ENCODE measurements at places on chromosomes 3 and 15.

DNA sequence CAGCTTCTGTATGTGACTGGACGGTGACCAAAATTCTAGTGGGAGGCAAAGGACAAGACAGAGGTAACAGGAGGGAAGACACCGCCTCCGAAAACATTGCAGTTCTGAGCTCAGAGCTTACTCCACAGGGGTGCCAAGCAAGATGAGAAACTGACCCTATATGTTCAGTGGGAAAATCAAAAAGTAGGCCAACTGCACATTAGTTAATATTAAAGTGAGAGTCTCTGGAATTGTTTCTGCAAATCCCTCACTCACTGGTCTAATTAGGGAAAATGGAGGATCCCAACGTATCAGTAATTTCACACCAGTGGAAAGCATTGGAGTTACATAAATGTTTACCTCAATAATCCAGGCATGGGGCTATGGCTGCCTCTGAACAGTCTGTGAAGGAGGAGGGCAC lies 313.3 kb upstream of the KCNH8 start:
- DNase-seq = no peak

GRCh38 chr3:12959838-12960378 lies 113.3 kb downstream of the IQSEC1 start:
- no peak for DNase-seq

DNA sequence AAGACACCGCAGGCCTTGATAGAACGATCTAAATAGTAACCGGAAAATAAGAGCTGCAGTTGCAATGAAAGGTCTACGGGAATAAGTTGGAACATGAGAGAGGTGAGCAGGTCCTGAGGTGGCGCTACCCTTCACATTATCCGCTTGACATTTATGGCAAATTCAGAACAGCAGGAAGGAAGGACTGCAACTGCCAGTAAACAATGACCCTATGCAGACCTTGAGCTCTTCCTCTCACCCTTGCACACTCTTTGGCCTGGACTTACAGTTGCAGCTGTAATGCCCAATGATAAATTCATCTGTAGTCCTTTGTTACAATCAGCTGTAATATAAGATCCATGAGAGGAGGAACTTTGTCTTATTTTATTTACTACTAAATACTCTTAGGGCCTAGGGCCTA lies 32.3 kb upstream of the TRIM59 start:
- no peak for DNase-seq

DNA sequence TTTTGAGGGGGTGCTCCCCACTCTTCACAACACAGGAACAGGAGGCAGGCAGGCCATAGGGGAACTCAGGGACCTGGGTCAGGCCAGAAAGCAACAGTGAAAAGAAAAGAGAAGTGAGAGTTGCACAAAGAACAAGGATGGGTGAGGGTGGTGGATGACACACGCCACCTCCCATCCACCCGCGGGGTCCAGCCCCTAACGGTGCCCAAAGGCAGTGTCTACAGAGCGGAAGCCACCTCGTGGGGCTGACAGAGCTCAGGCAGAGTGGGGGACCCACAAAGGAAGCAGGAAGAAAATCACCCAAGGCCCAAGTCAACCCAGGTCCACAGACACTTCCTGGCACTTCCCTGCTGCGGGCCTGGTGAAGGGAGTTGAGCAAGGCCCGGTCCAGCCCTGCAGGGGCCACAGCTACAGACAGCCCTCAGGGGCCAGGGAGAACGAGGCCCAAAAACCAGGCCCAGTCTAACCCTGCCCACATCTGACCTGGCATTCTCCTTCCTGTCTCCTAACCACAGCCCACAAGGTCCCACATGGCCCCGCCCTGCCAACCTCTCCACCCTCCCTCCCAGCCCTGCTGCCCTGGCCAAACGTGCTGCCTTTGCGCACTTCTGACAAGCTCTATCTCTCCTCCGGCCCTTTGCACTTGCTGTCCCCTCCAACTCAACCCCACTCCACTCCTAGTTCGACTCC lies 5.9 kb downstream of the NUP210 start:
- peak; percentile 49 for DNase-seq

DNA sequence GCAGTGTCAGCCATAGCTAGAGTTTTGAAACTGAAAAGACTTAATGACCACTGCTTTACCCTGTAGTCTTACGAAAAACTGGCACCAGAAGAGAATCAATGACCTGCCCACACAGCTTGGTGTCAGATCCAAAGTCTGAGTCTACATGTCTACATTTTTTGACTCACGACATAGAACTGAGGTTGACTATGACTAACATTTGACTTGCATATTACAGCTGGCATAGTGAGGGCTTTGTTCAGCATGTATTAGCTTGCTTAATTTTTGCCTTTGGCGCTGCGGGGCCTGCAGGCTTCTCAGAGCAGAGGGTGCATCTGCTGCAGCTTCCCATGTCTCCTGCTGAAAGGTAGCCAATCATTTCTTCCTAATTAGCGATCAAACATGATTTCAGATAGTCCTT lies 167.0 kb downstream of the EBLN2 start:
- no peak for DNase-seq

DNA sequence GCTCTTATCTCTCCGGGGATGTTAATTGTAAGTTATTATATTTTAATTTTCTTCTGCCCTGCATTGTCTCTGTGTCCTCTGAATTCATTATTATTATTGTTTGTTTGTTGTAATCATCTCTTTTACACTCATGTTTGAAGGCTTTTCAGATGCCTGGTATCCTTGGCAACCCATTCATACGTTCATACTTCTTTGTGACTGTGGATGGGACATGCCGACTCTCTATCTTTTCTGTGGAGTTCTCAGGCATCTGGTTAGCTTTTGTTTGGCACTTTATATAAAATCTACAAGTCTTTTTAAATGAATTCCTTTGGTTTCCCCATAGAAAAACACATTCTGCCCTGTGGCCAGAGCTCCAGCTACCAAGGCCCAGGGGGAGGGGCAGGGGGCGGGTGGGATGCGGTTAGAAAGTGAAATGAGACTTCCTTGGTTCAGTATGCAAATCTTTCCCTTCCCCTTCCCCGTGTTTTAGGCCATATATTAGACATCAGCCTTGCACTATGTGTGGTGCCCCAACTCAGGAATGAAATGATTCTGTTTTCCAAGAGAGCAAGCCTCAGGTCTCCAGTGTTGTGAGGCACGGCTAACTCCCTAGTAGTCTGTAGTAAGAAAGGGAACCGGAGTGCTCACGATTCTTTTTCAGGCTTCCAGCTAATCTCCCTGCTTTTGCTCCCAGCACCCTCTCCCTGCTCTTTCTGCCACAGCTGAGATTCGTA lies 79.2 kb downstream of the SST start:
- DNase-seq = no peak

- DNase-seq = peak; percentile 39
Measured at GRCh38 chr15:65887565-65887964, 18.3 kb downstream of the RAB11A start.

DNA sequence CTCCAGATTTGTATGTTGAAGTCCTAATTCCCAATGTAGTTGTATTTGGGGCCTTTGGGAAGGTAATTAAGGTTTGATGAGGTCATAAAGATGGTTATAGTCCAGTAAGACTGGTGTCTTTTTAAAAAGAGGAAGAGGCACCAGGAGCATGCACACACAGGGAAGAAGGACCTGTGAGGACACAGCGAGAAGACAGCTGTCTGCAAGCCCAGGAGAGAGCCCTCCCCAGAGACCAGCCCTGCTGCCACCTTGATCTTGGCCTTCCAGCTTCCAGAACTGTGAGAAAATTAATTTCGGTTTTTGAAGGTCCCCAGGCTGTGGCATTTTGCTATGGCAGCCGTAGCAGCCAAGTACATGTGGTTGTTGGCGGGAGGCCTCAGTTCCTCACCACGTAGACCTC lies 32.8 kb upstream of the TSEN2 start:
- DNase-seq = no peak

DNA sequence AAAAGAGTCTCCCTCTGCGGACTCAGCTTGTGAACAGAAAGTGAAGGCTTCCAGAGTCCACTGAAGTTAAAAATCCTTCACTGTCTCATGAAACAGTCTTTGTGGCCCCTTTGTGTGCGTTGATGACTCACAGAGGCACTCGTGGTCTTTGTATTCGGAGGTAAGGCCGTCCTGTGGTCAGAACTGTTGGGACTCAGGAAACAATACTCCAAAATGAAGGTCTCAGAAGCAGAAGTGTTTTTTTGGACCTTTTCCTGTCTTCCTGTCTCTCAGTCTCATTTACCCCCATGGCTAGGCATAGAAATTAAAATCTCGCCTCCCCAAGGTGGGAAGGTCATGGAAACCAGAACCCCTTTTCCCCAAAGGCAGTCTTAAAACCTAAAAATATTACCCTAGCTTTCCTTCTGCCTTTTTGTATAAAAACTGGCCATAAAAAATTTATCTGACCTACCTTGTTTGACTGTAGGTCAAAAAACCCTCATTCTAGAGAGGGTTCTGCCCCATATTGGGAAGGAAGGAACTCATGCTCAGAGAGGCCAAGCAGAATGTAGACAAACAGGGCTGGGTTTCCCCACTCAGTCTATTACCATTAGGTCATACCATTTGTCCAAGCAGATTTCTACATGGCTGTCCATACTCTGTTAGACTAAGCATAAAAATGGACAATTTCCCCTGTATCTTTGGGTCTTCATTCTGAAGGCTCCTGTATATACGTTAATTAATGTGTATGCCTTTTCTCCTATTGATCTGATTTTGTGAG lies 19.1 kb upstream of the EPB42 start:
- no peak for DNase-seq

GRCh38 chr3:119304201-119304713 lies 10.1 kb downstream of the ARHGAP31 start:
- no peak for DNase-seq

GRCh38 chr3:70855149-70855548 lies 542.7 kb upstream of the MDFIC2 start:
- no peak for DNase-seq

DNA sequence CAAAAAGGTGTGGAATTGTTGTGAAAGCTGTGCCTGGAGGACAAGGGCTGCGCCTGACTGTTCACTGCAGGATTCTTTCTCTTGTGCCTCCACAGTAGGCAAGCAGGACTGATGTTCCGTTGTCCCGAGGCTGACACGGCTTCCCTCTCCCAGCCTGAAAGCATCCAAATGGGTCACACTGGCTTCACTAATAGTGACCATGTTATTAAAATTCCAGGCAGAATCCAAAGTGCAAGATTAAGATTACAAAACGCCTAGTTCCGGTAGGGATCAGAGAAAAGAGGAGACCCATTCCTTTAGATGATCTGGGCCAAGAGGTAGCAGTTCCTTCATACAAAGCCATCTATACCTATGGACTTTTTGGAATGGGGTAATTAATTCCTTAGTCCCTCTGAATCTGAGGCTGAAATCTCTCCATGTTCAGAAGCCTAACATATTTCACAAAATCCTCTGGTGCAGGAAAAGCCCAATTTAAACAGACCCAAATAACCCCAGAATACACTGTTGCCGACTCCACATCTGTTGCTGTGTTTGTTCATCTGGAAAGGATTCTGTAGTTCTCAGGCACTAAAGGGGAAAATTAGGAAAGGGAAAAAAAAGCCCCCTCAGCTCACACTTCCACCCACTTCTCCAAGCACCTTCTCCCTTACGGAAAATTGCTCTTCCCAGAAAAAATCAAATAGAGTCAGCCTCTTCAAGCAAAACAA lies 145.9 kb downstream of the RORA start:
- DNase-seq = no peak

- no peak for DNase-seq
Measured at GRCh38 chr3:14016900-14017475, 107.7 kb downstream of the CHCHD4 start.

DNA sequence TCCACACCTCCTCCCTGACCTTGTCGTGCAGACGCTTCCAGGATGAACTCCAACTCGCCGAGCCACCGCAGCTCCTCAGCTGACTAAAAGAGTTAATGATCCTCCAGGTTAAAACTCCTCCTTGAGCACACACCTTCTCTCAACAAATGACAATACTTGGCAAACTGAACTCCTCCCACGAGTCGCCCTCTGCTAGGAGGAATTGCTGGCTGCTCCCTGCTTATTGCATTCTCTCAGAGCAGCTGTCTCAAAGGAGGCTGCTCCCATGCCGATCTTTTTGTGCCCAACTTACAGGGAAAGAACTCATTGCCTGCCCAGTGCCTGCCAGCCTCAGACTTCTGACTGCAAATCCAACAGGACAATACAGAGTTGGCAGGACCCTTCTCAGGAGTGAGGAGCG lies at the start of gene ATP13A4:
Gene ATP13A4, minus strand, starts transcription at position 85 of the 400 bp plus-strand sequence. CDS start 96 bp downstream, outside the sequence.
- DNase-seq = no peak

DNA sequence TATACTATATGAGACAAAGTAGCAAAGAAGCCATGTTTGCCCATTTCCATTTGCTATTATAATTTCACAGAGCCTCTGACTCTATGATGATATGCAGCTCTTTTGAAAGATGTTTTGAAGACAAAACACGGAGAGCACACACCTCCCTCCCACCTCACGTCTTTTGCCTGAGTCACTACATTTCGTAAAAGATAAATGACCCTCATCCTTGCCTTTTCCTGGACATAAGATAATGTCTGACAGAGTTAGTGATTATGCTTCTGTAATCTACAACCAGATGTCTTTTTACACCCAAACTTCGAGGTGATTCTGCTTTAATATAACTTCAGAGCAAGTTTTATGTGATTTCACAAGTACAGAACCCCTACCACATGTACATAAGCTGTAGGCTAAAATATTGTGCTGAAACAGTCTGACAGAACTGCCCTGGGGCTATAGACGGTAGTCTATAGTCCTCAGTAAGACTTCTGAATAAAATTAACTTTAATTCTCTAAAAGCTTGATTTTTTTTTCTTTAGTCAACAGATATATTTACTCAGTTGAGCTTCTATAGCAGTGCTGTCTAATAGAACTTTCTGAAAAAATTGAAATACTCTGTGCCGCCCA lies 99.9 kb downstream of the CD200R1L start:
- DNase-seq = no peak

DNA sequence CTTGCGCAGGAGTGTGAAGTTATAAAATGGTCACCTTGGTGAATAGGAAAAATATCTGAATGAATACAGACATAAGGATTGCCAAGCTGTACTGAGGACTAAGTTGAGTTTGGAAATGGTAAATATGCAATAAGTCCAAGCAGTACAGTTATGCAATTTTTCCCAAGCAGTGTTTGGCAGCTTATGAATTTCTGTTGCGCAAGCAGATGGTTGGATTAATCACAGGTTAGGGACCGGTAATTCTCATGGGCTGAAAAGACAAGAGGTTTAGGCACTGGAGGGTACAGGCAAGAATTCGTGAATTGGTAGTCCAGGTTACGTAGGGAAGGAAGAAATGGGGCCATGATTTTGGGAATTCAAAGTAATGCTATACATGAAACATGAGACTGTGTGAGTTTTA lies 210.3 kb downstream of the RAP2B start:
- no peak for DNase-seq

DNA sequence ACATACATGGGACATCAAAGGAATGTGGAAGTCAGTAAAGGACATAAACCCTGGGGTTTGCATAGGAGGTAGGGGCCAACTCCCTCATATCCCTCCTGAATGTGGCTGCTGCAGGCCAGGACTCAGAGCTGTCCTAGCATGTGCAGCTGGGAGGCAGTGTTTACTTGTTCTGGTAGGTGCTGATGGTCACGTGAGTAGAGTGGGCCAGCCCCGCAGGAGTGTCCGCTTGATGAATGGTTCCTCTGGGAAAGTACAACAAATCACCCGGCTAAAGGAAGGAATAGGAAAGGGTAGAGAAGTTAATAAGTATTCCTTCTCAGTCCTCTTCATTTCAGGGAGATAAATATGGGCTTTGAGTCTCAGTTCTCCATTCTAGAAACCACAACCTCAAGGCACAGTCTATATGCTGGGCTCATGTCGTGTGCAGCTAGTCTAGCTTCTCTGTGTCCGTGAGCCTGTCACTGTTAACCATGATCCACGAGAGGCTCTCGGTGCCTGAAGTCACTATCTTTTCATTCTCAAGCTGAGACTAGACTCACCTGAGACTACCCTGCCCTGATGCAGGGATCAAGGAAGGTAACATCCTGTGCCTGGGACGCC lies 17.9 kb downstream of the RIOX2 start:
- no peak for DNase-seq

All from stimulated activated naive CD4-positive, alpha-beta T cell (primary cell).